ENCODE measurements at places on chromosomes 11 and 22.

- DNase-seq = no peak
Observed at GRCh38 chr22:45263463-45264269, 21.1 kb upstream of the UPK3A start.

- DNase-seq = no peak
Observed at GRCh38 chr22:37570661-37570976, 9.3 kb downstream of the LGALS2 start.

DNA sequence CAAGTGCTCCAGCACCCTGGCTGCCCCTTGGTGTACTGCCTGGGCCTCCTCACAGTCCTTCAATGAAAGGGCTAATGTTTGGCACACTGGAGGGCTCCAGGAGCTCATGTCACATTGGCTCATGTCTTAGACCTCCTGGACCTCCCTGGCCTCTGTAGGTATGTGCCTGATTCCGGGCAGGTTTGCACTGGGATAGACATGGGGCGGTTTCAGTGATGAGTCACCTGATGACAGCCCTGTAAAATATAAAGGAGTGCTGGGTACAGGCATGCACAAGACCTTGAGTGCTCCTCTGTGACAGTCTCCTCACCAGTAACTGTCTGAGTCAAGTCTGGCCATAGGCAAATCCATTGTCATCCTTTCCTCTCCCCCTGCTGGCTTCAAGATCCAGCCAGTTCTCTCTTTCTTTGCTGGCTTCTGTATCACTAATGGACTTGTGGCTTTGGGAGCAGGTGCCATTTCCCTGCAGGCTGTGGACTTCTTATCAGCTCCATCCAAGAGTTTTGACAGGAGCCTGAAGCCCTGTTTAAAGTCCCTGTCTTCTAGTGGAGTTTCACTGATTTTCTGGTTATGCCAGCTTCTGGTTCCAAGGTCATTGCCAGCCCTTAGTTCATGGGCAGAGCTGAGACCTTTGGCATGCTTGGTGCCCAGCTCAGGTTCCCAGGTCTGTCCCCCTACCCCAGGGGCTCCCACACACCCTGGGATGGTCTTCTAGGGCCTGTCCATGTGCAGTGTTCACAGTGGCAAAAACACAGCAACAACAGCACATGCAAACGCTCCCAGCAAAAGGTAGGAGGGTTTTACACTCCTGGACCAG, 22.7 kb upstream of the P2RY2 start:
- no peak for DNase-seq

- no peak for DNase-seq
Observed at GRCh38 chr11:104256525-104256924, 92.6 kb upstream of the PDGFD start.

DNA sequence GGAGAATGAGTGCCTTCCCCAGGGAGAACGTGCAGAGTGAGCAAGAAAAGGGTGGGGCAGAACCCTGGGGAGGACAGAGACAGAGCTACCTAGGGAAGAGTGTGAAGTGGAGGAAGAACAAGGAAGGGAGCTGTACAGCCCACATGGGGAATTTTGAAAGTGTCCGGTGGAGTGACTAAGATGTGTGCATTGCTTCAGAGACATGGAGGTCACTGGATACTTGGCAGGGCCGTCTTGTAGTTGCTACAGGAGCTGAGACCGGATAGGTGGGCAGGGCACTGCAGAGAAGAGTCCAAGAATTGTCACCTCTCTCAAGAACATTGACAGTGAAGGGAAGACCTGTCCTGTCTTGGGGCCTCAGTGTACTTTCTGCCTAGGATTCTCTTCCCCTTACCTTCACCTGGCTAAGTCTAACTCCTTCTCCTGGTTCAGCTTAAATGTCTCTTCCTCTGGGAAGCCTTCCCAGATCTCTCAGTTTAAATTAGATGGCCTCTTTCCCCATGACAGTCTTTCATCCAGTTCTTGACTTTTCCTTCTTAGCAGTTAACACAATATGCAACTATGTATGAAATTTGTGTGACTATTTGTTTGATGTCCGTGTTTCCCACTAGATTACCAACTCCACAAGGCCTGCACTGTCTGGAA, 9.2 kb upstream of the P2RY6 start:
- DNase-seq = no peak

- DNase-seq = no peak
Observed at GRCh38 chr11:2174361-2174760, 2.7 kb upstream of the TH start.

DNA sequence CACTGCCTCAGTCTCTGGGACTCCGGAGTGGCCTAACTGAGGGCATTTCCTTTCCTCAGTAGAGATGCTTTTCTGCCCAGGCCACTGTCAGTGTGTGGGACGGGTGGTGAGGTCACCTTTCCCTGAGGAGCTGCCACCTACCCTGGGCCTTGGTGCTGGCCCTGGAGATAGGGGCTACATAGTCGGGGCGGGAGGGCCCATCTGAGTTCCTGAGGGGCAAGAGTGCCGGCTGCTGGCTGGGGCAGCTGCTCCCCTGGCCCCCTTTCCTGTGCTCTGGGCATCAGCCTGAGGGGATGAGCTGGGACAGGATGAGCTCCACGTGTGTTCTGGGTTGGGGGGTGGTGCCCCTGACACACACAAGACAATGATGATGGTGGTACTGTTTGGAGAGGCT, 5.4 kb downstream of the KCNC1 start:
- DNase-seq = no peak

GRCh38 chr22:19750507-19751490, 9.8 kb upstream of the TBX1 start:
- no peak for DNase-seq

- no peak for DNase-seq
Observed at GRCh38 chr11:88521799-88522201, 184.3 kb upstream of the CTSC start.

DNA sequence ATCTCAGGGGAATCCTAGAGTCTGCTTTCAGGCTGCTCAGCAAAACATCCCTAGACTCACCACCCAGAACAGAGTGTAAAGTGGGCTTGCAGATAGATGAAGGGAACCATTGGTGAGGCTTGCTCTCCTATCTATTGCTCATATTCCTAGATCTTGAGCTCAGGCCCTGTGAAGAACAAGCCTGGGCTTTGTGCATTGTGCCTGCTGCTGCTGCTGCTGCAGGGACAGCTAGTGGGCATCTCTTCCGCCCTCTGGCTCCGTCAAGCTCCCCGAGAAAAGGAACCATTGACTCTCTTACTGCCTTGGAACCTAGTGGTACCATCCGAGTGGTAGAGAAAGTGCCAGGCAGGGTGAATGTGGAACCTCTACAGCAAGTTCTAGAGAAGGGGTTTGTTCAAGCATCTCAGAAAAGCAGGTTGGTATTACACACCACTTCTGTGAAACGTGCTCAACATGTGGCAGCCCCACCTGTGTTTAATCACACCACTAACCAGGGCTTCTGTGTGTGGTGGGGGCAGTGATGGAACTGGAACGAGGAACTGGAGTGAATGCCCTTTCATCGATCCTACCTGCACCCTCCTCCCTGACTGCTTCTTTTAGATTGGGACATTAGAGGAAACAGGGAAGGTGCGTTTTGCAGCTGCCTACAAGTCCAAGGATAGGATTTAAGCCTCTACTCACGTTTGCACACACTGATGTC, 4.4 kb downstream of the BACE1-AS start:
- no peak for DNase-seq

DNA sequence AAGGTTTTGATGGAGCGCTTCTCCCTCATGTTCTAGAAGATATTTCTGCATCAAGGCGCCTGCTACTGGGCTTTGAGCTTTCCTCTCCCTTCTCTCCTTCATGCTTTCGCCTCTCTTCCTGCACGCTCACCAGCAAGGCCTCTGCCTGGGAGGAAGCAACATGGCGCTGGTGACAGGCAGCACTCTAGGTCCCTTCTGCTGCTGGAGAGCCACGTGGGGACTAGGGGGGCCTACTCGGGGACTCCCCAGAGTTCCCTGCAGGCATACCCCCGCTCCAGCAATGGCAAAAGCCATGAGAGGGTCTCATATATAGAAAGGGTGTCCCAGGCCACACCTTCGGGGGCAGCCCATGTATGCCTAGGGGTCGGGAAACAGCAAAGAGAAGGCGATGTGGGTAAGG, 49.7 kb downstream of the GRIK4 start:
- DNase-seq = no peak

DNA sequence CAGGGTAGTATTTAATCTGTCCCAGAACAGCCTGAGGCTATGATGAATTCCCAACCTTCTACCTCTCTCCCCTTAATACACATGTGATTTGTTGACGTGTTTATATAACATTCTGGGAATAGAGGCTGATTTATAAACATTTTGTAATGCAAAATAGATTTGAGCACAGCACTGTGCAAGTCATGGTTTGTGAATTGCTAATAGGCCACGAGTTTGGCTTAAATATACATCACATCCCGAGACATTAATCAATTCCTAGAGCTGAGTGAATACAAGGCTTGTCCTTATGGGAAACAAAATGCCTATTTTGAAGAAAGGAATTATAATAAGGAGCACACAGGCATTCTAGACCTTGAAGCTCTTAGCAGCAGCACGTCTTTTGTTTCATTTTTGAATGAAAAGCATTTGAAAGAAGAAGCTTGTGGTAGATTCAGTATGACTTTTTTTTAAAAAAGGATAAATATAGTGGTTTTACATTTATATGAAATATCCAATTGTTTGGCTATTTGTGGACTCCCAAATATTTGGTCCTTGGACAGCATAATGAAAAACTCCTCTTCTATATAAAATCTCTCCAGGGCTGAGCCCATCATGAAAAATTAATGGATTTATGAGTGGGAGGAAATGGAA, 116.4 kb downstream of the SLC17A6 start:
- no peak for DNase-seq

- DNase-seq = no peak
Observed at GRCh38 chr11:71998061-71998460, 648 bp upstream of the IL18BP start.

DNA sequence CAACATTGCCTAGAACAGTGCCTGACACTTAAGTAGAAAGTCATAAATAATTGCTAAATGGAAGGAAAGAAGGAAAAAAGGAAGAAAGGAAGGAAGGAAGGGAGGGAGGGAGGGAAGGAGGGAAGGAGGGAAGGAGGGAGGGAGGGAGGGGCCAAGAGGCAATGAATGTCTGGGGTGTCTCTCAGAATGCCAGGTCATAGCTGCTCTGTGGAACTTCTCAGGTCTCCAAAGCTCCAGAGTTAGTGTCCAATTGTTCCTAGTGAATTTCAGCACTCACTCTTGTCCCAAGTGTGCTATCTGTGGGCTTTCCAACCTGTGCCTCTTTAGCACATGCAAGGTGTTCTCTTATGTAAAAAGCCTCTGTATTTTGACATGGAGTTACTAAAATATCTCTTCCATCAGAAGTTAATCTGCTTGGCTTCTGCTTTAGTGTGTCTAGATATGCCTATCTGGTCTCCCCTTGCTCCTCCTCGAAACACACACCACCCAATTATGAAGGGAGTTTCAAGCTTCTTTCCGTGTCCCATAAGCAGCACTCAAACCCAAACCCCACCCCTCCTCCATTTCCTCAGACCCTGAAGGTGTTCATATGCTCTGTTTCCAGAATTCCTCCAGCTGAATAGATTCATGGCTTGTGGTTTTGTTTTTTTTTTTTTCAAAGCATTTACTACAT, 56.5 kb downstream of the FAM76B start:
- no peak for DNase-seq

GRCh38 chr11:16322190-16322589, 34.2 kb downstream of the SOX6 start:
- no peak for DNase-seq

GRCh38 chr11:107769189-107769588, 57.3 kb upstream of the SLN start:
- no peak for DNase-seq

DNA sequence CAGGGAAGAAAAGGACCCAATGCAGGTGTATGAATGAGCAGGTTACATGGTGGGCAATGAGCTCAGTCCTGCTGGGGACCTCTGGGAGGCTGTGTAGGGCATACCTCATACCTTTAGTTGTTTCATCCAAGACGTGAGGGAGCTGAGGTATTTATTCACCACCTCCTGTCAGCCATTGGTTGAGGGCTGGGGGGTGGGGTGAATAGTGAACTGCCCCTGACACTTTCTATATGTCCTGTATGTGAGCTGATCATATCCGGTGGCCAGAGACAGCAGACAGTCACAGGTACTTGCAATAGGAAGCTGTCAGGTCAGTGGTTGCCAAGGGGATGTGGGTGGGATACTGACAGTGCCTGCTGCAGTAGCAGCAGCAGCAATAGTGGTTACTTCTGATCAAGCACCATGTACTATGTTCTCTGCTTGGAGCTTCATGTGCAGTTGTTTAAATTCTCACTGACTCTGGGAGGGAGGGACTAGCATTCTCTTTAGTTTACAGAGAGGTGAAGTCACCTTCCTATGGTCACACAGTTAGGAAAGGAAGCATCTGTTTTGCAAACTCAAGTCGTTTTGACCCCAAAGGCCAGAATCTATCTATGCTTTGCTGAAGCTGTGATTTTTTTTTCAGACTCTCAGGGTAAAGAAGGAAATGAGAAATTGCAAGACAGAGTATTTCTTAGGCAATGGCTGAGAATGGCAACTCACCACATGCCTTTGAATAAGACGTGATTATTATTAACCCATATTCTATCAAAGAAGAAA, 54.0 kb downstream of the MIAT start:
- DNase-seq = no peak

DNA sequence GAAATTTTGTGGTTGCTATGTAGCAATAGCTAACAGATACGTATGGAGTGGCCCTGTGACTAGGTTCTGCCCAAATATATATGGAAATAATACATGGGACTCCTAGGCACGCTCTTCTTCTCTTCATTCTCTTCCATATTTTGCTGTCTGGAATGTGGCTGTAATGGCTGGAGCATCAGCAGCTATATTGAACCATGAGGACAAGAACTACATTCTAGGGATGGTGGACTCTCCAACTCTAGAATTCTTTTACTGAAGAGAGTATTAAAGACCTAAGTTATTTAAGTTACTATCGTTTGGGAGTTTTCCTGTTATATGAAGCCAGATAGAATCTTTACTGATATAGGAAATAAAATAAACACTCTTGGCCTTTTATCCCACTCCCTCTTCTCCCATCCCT, 7.5 kb upstream of the NELL1 start:
- no peak for DNase-seq

GRCh38 chr22:11598492-11599440, 3929.2 kb upstream of the OR11H1 start:
- no peak for DNase-seq

DNA sequence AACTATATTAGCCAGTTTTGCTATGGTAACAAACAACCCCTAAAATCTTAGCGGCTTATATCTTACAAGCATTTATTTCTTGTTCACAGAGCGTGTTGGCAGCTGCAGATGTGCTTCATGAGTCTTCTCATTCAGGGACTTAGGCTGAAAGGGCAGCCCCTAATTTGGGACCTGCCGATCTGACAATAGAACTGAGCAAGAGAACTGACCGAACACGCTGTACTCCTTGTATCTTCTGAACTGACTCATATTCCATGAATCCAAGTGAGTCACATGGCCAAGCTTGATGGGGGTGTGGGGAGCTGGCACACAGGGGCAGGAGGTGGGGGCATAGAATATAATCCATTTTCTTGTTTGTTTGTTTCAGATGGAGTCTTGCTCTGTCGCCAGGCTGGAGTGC, 481.7 kb upstream of the CADM1 start:
- no peak for DNase-seq

GRCh38 chr11:132115454-132115853, 745.0 kb downstream of the NTM start:
- DNase-seq = no peak

All from activated effector memory CD4-positive, alpha-beta T cell treated with Interleukin-2 at 50 U/mL for 16 hours (primary cell).